ENCODE measurements at places on chromosomes 6 and 20. TPM values are rescaled to one million over a fixed set of nuclear protein-coding genes. Genes with fewer than 3 reads are reported as not detected.

TCP11 gene
- total RNA-seq, result 0.15 TPM

RAET1E gene
- 2.2 TPM for total RNA-seq

PAX1 gene
- not detected for total RNA-seq

MAK gene
- total RNA-seq, result not detected

SNRNP48 gene
- total RNA-seq, result 9.4 TPM

FOXQ1 gene
- 6.5 TPM for total RNA-seq

HMGCLL1 gene
- total RNA-seq, result 1.3 TPM

RIN2 gene
- total RNA-seq, result 59.2 TPM

All from smooth muscle cell of trachea (primary cell).